Ammon's horn (tissue), 1 donor: ENCODE measurements at places on chromosomes 4 and X.

- DNase-seq = no peak
These were observed 1526.2 kb downstream of the RPA4 start for GRCh38 chrX:98409867-98410266.

GRCh38 chrX:24982306-24982965, 33.3 kb downstream of the ARX start:
- DNase-seq = no peak

DNA sequence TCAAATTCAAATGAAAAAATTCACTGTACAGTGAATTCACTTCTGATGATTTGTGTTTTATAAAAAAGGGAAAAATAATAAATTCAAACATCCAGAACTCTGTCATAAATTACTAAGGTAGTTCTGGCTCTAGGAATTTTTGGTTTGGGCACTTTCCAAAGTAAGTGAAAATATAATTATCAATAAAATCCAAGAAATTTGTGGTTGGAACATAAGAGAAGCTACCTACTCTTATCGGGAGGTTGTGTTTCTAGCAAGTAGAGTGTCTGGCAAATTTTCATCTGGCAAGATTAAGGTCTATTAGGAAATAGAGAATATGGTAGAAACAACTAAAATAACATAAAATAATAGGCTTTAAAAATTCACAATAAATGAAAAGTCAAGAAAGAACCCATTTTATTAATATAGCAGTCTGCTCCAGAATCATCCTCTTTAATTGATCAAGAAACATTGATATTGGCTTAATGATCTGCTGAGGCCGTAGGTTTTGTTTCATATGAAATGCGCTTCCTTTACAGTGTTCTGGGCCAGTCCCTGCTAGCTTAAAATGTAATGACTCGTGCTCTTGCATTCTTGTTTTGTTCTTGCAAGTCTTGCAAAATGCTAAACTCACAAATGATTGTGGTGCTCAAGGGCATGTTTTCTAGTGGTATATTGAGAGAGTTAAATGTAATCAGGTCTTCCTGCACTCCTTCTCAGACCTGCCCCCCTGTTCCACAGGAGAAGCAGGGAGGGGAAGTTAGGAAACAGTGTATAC, 331.4 kb downstream of the RAPGEF2 start:
- no peak for DNase-seq

DNA sequence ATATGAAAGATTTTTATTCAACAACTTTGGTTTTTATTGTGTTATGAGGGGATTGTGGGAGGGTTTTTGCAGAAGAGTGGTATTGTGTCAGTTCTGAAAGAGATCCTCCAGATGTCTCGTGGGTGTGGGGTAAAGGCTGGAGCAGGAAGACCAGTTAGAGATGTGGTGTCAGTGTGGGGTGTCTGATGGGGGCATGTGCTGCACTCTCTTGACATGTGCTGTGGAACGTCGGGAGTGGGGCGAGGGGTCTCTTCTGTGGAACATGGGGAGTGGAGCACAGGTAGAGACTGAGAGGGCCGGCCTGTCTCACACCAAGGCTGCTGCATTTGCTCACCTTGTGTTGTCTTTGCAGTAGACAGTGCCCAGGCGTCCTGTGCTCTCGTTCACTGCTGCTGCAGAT, 37.6 kb downstream of the FAM193A start:
- DNase-seq = no peak

DNA sequence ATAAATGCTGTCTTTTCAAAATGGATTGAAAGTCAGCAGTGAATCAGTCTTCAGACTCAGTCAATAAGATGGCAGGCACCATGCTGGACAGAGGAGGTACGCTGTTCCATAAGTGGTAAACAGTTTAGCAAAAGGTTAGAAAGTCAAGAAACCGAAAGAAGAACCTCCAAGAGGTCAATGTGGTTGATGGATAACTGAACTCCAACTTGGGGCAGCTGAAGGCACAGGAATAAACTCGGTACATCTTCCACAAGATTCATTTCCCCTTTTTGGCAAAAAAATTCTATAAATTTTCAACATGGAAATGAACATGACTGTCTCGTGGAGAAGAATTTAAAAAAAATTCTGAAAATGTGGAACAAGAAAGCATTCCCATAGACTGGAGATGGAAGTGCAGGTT, 18.4 kb upstream of the SEL1L3 start:
- DNase-seq = no peak

DNA sequence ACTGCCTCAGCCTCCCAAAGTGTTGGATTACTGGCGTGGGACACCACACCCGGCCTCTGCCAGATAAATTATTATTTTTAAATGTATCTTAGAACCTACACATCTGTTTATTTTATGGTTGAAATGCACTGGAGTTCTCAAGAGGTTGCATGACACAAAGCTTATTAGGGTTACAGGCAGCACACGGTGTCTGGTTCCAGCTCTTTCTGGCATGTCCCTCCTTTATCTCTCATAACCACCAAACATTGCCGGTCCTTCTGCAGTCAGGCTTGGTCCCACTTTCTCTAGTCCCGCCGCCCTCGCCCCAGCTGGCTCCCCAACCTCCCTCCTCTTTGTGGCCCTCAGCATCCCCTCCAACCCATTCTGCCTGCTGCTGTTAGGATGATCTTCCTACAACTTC, 39.7 kb upstream of the SPRY1 start:
- DNase-seq = no peak

DNA sequence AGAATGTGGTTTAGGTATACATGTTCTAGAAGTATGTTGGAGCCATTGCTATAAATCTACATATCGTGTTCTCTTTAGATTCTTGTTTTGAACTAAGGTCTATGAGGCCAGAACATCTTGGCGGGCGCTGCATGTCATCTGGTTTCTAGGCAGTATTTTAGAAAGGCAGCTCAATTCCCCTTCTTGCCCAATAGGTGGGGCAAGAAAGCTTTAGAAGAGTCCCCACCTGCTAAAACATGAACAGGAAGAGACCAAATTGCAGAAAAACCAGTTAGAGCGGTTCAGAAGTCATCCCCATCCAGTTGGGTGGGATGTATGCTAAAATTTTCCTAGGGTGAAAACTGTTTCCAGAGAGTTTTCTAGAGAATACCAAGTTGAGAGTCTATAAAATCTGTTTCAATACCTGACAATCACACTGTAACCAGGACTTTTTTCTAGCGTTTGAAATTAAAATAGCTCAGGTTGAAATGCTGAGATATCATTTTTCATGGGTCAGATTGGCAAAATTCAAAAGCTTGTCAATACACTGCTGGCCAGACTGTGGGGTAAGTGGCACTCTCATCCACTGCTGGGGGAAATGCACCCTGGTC, 17.5 kb upstream of the SH3KBP1 start:
- DNase-seq = peak; percentile 39

- DNase-seq = peak; percentile 10
These were observed 213.1 kb upstream of the MID1 start for GRCh38 chrX:10833299-10834169.

GRCh38 chrX:17621566-17622270, 115.6 kb upstream of the SCML1 start:
- DNase-seq = no peak

GRCh38 chr4:8427262-8427661, 13.3 kb downstream of the ACOX3 start:
- DNase-seq = no peak

DNA sequence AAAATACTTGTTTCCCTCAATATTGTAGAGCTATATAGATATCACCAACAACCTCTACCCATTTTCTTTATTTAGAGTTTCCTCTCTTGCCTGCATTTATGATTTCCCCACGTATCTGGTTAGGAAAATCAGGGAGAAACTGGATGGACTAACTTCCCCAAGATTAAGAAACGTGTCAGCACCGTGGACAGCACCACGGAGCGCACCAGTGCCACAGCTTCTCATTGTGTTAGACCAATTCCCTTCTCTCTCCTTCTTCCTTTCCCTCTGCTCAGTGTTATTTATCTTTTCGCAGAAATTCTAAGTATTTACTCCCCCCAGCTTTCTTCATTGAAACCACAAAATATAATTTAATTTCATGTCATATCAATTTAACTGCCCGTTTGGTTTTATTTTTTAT, 568.6 kb upstream of the BOD1L1 start:
- peak; percentile 30 for DNase-seq

DNA sequence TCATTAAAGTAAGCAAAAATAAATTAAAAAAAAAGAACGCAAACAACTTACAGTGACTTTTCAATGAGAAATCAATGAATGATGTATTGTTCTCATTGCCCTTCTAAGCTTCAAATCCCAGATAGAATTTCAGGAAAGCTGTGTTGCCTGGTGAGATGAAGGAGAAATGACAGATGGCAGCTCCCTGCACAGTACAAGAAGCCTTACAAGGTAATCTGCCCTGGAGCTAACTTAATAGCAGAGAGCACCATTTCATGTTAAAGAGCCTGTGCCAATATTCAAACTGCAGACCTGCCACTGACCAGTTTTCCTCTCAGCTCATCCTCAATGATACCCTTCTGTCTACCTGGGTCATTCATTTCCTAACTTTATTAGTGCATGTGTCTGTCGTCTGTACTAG, 54.0 kb downstream of the GC start:
- no peak for DNase-seq

GRCh38 chrX:13377550-13377934, 57.7 kb upstream of the ATXN3L start:
- no peak for DNase-seq

DNA sequence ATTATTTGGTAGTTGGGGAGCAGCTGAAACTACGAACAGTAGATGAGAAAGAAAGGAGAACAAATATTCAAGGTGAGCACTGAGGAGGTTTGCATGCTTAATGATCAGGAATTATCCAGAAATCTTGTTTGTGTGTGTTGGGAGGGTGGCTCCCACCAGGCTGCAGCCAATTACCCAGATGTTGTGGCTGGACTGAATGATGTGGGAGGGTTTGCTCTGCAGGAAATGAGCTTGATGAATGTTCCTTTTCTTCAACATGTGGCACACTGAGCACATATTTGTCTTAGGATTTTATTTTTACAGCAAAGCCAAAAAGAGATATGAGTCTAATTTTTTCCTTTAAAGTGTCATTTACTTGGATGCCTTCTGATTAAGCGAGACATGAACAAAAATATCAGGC, 48.3 kb upstream of the AMOT start:
- DNase-seq = no peak

GRCh38 chrX:71178908-71179307, 34.3 kb downstream of the NLGN3 start:
- DNase-seq = peak; percentile 84

- DNase-seq = no peak
These were observed 48.0 kb downstream of the TENM3 start for GRCh38 chr4:182291175-182291574.

- DNase-seq = no peak
These were observed 343.1 kb upstream of the FAM241A start for GRCh38 chr4:111802191-111802590.

DNA sequence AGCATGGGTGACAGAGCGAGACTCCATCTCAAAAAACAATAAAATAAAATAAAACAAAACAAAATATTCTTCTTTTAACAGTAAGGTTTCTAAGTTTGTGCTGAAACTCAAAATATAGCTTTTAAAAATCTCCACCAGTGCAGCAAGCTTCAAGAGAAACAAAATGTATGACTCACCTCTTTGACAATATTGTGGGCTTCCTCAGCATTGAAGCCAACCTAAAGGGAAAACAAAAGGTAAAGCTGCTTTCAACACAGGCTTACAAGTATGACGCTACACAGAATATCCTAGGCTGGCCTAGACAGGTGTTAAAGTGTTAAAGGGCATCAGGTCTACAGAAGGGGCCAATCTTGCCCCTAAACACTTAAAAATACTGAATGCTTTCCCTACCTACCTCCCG, 1.2 kb downstream of the DYNLT3 start:
- DNase-seq = no peak

GRCh38 chrX:390459-390858, 3.8 kb upstream of the PPP2R3B start:
- DNase-seq = no peak

DNA sequence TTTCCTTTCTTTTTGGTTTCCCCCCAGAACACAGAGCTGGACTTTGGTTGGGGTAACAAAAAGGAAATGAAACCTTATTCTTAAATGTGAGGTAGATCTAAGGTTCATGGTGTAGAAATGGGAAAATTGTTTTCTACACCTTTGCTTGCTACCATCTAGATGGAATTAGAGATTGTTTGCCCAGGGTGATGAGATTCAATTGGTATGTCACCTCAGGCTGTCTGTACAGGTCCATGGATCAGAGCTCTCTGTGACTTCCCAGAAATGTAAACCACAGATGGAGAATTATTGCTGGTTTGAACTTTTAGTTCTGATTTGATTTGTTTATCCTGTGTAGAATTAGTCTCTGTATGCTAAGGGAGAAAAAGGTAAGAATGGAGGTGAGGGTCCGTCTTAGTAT, 146.7 kb downstream of the PCDH7 start:
- DNase-seq = no peak

- DNase-seq = peak; percentile 20
These were observed 2.2 kb downstream of the SLIT2 start for GRCh38 chr4:20253735-20254409.

DNA sequence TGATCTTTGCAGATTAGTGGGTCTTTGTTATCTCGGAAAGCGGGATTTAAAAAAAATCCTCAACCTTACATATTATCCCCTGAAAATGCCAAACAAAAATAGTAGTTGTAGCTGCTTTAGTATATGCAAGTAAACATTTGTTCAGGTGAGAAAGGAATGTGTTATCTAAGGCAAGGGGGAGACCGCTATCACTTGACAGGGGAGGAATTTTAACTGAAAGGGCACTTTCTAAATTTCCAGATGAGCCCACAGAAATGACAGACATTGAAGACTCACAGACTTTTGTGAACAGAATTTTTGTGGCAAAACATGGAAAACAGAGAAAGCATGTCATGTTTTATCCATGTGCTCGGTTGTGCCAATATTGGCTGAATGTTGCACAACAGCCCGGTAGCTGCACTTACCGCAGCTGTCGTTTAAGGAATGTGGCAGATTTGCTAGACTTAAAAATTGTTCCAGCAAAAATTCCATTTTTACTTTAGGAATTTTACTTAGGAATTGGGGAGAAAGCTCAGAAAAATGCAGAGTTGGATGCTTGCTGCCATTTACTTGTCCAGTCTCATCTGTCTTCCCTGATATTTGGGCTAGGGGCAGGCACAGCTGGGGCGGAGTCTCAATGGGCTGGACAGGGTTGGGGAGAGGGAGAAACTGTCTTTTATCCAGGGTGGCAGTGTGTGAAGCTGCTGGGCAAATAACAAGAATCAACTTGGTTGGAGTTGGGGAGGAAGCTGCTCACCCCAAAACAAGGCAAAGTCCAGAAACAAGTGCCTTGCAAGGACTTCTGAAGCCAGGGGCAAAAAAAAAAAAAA, 94.6 kb upstream of the RPS6KA3 start:
- DNase-seq = no peak

GRCh38 chr4:67201334-67201733, 344.0 kb downstream of the CENPC start:
- DNase-seq = no peak

- DNase-seq = peak; percentile 52
These were observed 86.8 kb downstream of the PPP1R2C start for GRCh38 chrX:42691196-42691595.

- DNase-seq = no peak
These were observed 20.2 kb downstream of the SYAP1 start for GRCh38 chrX:16739574-16739973.

- DNase-seq = peak; percentile 58
These were observed at the start of gene LRCH2 for GRCh38 chrX:115233497-115234455. Gene LRCH2 (minus strand): TSS chrX:115234096. CDS start chrX:115234041, 55 bp downstream.

GRCh38 chrX:4091046-4091760, 377.8 kb upstream of the PRKX start:
- no peak for DNase-seq

- no peak for DNase-seq
These were observed 7.4 kb downstream of the HTT-AS start for GRCh38 chr4:3066836-3067400.

GRCh38 chrX:120262859-120263708, 12.5 kb downstream of the ZBTB33 start:
- peak; percentile 48 for DNase-seq
